Suppressor macrophage (primary cell): ENCODE measurements at places on chromosomes 4 and X.

GRCh38 chrX:122913134-122913533 lies 270.9 kb upstream of the GRIA3 start:
- no peak for DNase-seq

DNA sequence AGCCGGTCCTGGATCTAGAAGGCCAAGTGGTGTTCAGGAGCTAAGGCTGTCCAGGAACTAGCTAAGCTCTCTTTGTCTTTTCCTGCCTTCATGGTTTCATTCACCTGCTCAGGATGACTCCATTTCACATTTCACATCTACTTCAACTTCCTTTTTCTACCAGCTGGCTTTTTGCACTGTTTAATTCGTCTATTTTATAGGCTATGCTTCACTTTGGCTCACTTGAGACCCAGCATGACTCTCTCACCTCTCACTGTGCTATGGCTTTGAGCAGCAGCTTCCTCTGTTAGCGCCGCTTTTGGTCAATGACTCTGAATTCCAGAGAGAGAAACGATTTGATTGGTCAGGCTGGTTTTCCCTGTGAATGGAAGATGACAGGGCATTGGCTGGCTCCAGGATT lies 213.5 kb upstream of the CLNK start:
- no peak for DNase-seq

- DNase-seq, result no peak
Measured at GRCh38 chr4:4387531-4388310, 819 bp downstream of the NSG1 start.

DNA sequence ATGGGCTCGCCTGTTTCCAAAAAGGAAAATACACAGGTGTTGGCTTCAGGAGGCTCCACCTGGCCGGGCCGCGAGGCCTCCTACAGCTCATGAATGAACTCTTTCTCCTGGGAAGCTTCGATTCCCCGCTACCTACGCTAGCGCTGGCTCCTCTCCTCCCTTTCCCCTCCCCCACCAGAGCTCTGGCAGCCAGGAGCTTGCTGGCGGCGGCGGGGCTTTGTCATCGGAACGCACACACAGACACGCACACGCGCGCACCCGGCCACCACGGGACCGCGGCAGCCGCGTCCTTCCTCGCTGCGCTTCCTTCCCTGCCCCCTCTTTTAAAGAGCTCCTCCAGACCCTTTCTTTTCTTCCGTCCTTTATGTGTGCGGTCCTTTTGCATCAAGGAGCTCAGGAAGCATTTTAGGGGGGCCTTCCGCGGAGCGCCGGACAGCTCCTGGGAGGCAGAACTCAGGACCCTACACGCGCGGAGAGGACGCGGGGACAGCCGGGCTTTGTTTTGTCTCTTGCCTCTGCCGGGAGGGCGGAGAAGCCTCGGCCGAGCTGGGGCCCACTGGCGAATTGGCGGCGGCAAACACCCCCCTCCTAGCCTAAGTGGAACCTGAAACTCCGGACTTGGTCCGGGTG lies 70.2 kb upstream of the BCOR start:
- no peak for DNase-seq

- DNase-seq, result no peak
Measured at GRCh38 chr4:61318431-61318830, 118.3 kb downstream of the ADGRL3 start.

DNA sequence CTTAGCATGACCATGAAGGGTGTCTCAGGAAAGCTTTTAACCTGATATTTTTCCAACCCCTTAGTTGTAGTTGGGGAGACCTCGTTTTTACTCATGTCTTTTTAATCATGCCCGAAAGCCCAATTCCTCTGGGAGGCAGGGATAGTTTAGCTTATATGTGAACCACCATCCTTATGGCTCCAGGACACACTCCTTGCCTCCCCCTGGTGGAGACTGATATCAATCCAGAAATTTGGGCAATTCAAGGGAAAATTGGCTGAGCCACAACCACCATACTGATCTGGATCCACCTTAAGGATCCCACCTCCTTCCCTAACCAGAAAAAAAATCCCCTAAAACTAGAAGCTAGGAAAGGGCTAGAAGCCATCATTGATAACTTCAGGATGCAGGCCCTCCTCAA lies 13.4 kb upstream of the COL25A1 start:
- no peak for DNase-seq

DNA sequence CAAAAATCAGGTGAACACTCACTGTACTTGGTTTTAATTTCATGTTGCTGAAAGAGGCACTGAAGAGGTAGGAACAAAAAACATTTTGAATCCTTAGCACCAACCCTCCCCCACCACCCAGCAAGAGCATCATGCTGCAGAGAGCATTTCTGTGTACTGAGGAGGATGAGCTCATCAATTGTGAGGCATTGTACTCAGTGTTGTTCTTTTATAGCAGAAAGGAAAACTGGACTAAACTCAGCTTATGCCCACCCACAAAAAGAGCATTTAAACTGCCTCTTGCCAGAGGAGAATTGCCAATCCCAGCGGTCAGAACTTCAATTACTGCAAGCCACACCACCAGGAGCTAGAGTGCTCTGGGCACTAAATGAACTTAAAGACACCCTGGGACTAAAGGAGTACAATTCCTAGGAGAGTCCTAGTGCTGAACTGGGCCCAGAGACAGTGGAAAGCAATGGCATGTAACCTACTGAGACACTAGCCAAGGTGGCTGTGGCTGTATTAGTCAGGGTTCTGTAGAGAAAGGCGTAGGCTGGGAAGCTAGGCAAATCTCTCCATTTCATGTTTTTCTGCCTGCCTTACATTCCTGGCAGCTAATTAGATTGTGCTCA lies 280.7 kb upstream of the KLHL4 start:
- DNase-seq, result no peak

- DNase-seq, result no peak
Measured at GRCh38 chr4:19803406-19803805, 448.3 kb upstream of the SLIT2 start.

DNA sequence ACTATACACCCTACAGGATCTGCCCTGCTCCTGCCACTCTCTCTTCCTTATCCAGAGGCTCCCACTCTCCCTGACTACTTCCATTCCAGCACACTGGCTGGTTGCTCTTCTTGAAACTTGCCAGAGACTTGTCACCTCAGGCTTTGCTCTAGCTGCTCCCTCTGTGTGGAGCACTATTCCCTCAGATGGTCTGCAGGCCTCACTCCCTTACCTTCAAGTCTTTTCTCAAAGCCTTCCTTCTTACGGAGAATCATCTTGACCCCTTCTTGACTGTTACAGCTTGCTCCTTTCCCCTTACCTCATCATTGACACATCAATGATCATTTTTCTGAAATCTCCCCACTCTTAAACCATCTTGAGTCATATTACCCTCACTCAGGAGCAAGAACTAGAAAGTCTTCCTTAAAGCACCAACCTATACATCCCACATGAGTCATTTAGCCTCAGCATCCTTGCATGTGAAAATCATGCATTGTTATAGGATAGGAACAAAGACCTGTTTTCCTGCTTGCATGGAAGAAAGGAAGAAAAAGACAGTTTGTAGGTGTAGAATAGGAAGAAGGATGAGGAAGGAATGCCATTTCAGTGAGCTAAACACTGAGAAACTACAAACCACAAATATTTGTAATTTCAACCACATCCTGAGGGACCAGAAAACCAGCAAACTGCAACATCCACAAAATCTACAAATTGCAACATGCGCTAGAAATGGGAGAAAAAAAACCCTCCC lies 55.7 kb downstream of the ANTXR2 start:
- peak; percentile 68 for DNase-seq

- no peak for DNase-seq
Measured at GRCh38 chrX:45140812-45141211, 59.9 kb downstream of the DIPK2B start.

DNA sequence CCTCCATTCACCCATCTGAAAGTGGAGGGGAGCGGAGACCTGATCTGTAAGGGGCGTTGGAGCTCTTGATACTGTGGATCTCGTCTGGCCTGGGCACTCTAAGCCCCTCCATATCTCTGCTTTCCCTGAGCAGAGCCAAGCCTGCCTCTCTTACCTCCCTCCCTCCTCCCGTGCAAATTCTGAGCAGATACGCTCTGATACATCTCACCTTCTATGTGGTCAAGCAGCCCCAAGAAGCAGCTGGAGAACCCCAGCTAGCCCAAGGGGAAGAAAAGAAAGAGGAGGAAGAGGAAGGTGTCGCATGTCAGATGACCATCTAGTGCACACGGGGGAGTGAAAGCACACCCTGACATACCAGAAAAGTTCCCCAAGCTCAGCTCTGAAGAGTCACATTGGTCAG lies 1.9 kb upstream of the DGAT2L6 start:
- no peak for DNase-seq

- DNase-seq, result no peak
Measured at GRCh38 chr4:148540622-148541326, 98.6 kb upstream of the NR3C2 start.

- DNase-seq, result no peak
Measured at GRCh38 chr4:8235224-8235623, 34.3 kb upstream of the HTRA3 start.

GRCh38 chr4:165813606-165814005 lies 59.4 kb upstream of the TLL1 start:
- DNase-seq, result no peak

DNA sequence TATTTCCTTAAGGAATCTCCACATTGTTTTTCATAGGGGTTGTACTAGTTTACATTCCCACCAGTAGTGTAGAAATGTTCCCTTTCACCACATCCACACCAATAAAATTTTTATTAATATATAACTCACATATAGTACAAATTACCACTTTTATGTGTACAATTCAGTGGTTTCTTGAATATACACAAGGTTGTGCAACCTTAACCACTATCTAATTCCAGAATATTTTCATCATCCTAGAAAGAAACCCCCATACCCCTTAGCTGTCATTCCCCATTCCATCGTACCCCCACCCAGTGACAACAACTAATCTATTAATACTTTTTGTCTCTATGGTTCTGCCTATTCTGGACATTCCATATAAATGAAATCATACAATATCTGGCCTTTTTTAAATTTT lies 108.3 kb upstream of the USP9X start:
- DNase-seq, result no peak

- no peak for DNase-seq
Measured at GRCh38 chr4:71415491-71415890, 76.7 kb downstream of the SLC4A4 start.

GRCh38 chrX:24424948-24425347 lies 40.1 kb upstream of the PDK3 start:
- no peak for DNase-seq

DNA sequence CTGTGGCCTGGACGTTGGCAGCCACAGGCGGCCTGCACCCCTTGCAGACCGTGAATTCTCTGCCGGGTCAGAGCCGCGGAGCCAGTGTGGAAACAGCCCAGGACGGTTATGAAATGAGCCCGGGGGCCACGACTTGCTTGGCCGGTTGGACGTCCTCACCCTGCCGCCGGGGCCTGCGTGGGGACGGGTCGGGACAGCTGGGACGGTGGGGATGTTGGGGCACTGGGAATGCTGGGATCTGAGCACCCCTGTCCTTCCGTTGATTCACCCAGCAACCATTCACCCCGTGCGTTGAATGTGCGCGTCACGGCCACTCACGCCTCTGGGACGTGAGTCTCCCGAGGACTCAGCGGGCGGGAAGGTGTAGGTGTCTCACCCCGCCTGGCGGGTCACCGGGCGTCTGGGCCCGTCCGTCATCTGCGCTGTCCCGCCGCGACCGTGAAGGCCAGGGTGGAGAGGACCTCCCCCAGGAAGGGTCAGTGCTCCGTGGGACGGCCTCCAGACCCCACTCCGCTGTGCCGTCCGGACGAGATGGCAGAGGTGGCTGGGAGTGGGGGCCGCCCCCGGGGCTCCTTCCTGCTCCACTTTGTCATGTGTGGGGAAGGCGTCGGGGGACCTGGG lies 4.5 kb upstream of the PLCXD1 start:
- peak; percentile 49 for DNase-seq

DNA sequence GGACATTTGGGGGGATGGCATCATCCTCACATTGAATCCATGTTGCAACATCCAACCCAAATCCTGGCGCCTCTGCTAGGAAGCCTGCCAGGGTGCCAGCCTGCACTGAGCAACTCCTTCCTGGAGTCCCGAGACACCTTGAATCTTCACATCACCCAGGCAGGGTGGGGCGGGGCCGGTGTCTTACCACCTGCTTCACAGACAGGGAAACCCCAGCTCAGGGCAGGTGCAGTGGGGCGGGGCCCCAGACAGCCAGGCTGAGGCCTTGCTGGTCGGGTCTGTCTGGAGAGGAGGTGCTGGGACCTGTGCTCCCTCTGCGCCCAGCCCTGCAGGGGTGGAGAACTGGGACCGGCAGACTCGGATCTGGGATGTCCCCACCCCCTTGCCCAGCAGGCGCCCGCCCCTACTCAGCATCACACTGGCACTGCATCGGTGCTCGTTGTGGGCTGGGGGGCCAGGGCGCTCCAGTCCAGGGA lies 31.5 kb upstream of the HTRA3 start:
- no peak for DNase-seq

DNA sequence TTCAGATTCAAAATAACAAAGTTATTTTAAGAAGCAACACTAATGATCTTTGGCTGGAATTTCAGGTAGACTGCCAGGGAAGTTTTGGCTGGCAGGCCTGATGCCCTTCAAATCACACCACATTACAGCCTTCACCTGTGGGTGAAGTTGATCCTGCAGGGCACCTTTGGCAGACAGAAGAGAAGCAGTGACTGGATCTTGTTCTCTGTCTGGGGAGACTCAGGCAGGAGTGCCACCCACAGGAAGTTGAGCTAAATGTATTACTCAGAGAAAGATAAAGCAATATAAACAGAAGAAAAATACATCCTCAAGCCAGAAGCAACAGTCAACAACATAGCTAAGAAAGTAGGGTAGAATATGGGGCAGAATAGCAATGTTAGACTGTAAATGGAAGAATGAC lies 12.8 kb upstream of the CFAP299 start:
- DNase-seq, result no peak

GRCh38 chr4:182975806-182976205 lies 58.6 kb upstream of the DCTD start:
- DNase-seq, result peak; percentile 75

GRCh38 chr4:1693131-1693896 lies 9.2 kb upstream of the FAM53A start:
- peak; percentile 85 for DNase-seq

DNA sequence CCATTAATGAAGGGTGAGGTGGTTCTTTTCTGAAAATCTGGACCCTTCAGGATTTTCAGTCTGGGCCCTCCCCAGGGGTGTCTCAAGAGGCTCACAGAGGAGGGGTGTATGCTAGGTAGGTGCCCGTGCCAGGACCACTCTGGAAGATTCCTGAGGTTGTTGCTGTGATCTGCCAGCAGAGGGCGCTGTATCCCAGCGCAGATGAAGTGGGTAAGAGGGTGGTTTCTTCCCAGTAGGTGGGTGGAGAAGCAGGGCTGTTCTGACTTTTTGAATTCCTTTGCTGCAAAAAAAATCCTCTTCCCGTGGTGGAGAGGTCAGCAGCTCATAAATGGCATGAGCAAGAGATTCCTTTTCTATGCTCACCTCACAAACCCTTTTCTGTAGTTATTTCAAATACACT lies 51.1 kb downstream of the SCML1 start:
- DNase-seq, result peak; percentile 38

GRCh38 chrX:119708936-119709335 lies 16.0 kb upstream of the SEPTIN6 start:
- no peak for DNase-seq
